MG63 (cell line): ENCODE measurements at places on chromosomes 2 and 18. TPM values are rescaled to one million over a fixed set of nuclear protein-coding genes. Genes with fewer than 3 reads are reported as not detected.

Gene LRP2
- total RNA-seq: not detected in 2 replicates

Gene LYPD1
- 0.20 TPM in 1 of 2 replicates, not detected in the other for total RNA-seq

Gene RGPD4
- total RNA-seq: 0.05 TPM in 1 of 2 replicates, not detected in the other

Gene TRIM43
- total RNA-seq: not detected in 2 replicates

Gene SCYGR4
- total RNA-seq: not detected in 2 replicates

Gene STON1
- total RNA-seq: 1.7 and 2.2 TPM in 2 replicates

Gene MOGAT1
- not detected in 2 replicates for total RNA-seq
